Lung (tissue), 17 donors: ENCODE measurements at places on chromosomes 11 and 22.

GRCh38 chr22:48837341-48837935, 990.2 kb downstream of the BRD1 start:
- DNase-seq, result no peak

DNA sequence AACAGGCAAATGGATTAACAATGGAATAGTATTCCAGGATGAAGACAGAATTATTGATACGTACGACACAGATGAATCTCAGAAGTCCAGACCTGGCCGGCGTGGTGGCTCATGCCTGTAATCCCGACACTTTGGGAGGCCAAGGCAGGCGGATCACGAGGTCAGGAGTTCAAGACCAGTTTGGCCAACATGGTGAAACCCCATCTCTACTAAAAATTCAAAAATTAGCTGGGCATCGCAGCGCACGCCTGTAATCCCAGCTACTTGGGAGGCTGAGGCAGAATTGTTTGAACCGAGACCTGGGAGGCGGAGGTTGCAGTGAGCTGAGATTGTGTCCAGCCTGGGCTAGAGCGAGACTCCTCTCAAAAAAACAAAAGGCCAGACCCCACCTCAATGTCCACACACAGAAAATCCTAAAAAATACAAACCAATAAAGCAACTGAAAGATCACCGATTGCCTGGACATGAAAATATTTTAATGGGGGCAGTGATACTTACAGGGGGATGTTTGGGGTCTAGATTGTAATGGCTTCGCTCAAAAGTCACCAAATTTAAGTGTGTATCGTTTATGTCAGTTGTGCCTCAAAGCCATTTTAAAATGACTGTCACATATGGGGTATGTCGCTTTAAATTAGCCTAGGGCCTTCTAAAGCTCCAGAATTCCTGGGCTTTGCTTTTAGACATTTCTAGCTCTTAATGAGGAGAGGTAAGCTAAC, 3.8 kb downstream of the RPS25 start:
- DNase-seq, result no peak

GRCh38 chr22:47290706-47291430, 528.4 kb downstream of the TBC1D22A start:
- no peak for DNase-seq

GRCh38 chr11:116189408-116190170, 583.2 kb downstream of the BUD13 start:
- no peak for DNase-seq

- DNase-seq, result no peak
Observed at GRCh38 chr11:128499613-128500253, 87.6 kb downstream of the ETS1 start.
